Renal pelvis (tissue), 12 donors: ENCODE measurements at places on chromosomes 13 and 19. TPM values are rescaled to one million over a fixed set of nuclear protein-coding genes. Genes with fewer than 3 reads are reported as not detected.

The GEMIN7 gene
- 21.5 TPM for polyA plus RNA-seq

The TTYH1 gene
- 14.4 TPM for polyA plus RNA-seq

The RNF113B gene
- polyA plus RNA-seq = 0.06 TPM

The ACER1 gene
- polyA plus RNA-seq = not detected

The SLAIN1 gene
- polyA plus RNA-seq = 19.5 TPM

The LILRB4 gene
- 1.2 TPM for polyA plus RNA-seq

The CYP4F11 gene
- polyA plus RNA-seq = 0.70 TPM

The ZNF426 gene
- 25.5 TPM for polyA plus RNA-seq

The FBN3 gene
- 67.2 TPM for polyA plus RNA-seq

The NXNL1 gene
- not detected for polyA plus RNA-seq

The TPTE2 gene
- 0.34 TPM for polyA plus RNA-seq

The GNG8 gene
- 6.0 TPM for polyA plus RNA-seq

The ZNF221 gene
- polyA plus RNA-seq = 9.0 TPM

The SHISA2 gene
- polyA plus RNA-seq = 60.9 TPM
